Activated CD8-positive, alpha-beta T cell treated with anti-CD3 and anti-CD28 coated beads for 36 hours (primary cell): ENCODE measurements at places on chromosomes 6 and 20.

- no peak for DNase-seq
These were observed 347.0 kb downstream of the RNGTT start for GRCh38 chr6:88616380-88616779.

DNA sequence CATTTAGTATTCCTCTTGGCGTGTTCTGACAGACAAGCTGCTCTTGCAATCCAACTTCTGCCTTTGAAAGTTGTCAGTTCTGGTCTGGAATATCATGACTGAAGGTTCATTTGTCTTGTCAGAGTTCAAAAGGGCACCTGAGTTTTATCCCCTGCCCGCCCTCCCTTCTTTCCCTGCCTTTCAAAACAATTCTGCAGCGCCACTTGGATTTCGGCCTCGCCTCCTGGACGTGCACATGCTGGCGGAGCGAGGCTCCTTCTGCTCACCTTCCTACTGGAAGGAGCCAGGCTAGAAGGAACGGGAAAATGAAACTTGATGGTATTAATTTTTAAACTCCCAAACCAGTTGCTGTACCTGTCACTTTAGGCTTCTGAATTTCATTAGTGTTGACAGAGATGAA lies 55.7 kb upstream of the HDGFL1 start:
- no peak for DNase-seq

DNA sequence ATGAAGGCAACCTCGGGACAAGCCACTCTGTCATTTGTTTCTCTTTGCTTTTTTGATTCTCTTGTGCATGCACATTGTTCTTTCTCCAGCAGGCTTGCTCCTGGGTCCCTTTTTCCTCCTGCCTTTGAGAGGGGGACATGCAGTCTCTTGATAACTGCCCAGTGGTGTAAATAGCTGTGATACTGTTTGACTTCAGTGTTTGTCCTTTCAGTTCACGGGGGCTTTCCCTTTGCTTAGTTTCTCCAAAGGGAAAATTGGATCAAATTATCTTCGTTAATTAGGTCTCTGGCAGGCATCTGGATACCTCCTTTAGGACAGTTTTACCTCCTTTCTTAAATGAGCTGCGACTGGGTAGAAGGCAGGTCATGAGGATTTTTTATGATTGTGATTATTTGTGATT lies 41.5 kb downstream of the RALGAPB start:
- no peak for DNase-seq

DNA sequence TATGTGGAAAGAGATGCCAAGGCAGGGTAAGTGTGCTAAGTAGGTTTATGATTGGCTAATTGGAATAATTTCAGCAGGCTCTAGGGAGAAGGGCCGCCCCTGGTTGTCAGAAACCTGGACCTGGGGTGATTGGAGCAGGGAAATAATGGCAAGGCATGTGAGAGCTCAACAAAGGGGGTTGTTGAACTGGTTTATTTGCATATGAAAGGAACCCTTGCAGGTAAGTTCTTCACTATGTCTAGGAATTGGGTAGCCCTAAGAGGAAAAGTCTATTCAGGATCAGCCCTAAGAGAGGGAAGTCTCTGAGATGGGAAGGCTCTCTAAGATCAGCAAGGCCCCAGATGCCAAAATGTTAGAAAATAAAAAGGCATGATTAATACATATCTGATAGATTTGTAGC lies 175.4 kb upstream of the PRND start:
- no peak for DNase-seq

- no peak for DNase-seq
These were observed 46.9 kb downstream of the TFAP2C start for GRCh38 chr20:56676001-56676400.

DNA sequence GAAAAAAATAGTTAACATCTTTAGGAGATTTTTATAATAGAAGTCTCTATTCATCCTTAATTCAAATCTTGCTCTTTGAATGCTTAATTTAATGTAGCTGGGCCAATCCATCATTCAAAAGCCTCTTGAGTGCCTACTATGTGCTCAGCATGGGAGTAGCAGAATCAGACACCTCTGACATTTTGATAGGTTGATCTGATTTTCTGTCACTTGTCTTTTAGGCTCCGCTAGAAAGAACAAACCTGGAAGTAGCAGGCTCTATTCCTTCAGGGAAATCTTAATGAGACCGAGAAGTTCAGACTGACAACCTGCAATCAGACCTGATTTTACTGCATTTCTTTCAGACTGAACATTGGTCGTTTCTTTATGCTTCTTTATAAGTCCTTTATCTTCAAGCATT lies 588.6 kb upstream of the MANEA start:
- no peak for DNase-seq

DNA sequence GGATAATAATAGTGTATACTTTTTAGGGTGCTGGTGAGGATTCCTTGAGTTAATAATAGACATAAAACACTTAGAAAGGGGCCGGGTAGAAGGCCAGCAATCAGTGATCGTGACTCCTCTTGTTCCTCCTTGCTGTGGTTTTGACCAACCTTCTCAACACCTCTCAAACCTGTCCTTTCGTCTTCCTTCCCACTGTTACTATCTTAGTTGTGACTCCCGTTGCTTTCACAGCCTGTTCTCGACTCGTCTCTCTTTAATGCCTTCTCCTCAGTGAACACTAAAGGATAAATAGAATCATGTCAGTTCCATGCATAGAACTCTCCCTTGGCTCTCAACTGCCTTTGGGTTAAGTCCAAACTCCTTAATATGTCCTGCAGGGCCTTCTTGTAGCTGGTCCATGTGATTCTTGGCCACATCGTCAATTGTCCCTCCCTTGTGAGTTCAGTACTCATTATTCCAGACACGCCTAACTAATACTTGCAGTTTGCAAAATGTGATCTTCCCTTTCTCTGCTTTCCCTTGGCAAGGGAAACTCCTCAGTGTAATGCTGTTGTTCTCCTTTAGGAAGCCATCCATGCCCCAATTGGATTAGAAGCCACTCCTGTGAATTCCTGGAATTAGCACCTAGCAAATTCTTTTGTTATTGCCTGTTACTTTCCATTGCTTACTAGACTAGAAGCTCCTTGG lies 164.9 kb downstream of the UTRN start:
- no peak for DNase-seq

GRCh38 chr20:14761903-14762302 lies 424.5 kb upstream of the FLRT3 start:
- DNase-seq: no peak
